ENCODE measurements at places on chromosomes 13 and 19.

GRCh38 chr13:72071713-72072112 lies 204.7 kb upstream of the DACH1 start:
- no peak for DNase-seq

DNA sequence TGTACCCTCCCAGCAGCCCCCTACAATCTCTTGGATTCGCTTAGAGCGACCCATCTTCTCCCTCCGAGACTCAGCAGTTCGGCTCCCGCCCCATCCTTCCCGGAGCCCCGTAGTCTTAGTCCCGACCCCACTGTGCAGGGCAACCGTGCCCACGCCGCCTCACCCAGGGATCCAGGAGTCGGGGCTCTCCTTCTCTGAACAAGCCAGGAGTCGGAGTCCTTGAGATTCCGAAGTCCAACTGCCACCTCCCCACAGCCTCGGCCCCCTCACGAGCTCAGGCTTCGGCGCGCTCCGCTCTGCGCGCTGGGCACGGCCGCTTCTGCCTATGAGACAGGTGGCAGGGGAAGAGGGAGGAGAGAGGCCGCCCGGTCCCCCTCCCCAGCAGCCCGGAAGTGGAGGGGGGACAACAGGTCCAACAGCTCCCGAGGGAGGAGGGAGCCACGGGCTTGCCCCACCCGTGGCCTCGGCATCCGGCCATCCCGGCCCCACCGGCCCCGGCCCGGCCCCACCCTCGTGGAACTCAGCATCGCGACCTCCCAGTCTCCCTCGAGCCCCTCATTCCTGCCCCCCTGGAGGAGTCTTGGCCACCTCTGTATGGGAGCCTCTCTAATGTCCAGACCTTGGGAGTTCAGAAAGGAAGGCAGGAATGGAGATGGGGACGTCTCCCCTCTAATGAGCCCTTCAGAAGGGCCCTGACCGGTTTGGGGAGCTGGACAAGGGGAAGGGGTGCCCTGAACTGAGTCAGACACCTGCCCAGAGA lies at the start of gene PHLDB3:
Gene PHLDB3 (minus strand): TSS at position 321 of the 760 bp plus-strand sequence. CDS start 628 bp downstream, outside the sequence.
- DNase-seq: peak; percentile 63

- DNase-seq: no peak
These were observed 628.2 kb upstream of the SLITRK5 start for GRCh38 chr13:87042946-87043345.

DNA sequence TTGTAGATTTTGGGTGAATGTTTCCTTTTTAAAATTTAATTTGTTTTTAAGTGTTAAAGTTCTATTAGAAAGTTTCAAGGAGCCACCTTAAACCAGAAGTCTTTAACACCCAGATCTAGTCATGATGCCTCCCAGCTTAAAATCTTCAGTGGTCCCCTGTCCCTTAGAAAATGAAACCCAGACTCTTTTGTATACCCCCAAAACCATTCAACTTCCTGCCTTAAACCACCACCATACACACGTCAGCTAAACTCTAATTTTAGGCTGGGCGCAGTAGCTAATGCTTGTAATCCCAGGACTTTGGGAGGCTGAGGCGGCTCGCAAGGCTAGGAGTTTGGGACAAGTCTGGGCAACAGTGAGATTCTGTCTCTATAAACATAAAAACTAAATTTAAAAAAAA lies 37.9 kb downstream of the N4BP2L1 start:
- peak; percentile 36 for DNase-seq

DNA sequence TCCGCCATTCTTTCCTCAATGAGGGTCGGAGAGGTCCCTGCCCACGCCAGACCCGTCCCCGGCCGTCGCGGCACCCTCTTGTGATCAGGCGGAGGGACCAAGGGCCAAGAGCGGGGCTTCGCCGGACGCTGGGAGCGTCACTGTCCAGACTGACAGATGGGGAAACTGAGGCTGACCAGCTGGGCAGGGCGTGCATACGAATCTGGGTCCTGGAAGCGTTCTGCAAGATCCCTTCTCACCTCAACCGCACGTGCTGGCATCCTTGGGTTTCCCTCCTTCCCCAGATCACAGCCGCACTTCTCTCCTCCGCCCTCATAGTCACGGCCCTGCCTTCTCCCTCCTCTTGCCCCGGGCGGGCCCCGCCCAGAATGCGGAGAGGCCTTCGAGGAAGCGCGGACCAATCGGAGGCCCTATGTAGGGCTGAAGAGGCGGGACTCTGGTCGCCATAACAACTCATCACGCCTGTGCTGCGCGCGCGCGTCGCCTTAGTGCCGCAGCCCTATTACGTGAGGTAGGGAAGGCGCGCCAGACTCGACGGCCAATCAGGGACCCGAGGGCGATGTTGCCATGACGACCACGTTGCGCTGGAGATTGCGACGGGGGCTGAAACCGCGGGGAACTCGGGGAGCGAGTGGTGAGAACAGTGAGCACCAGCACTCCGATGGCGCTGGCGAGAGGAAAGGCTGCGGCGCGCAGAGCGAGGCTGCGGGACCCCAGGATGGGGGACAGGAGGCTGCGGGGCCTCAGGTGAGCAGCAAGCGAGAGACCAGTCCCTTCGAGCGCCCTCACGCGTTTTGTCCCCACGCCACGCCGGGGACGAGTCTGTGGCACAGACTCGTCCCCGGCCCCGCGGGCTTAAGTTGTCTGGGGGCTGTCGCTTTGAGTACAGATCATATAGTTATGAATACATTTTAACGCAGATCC lies 5.7 kb downstream of the RNF225 start:
- peak; percentile 100 for DNase-seq

- no peak for DNase-seq
These were observed 191.7 kb upstream of the SERP2 start for GRCh38 chr13:44181931-44182330.

GRCh38 chr13:49395878-49396380 lies 47.9 kb downstream of the CAB39L start:
- DNase-seq: no peak

DNA sequence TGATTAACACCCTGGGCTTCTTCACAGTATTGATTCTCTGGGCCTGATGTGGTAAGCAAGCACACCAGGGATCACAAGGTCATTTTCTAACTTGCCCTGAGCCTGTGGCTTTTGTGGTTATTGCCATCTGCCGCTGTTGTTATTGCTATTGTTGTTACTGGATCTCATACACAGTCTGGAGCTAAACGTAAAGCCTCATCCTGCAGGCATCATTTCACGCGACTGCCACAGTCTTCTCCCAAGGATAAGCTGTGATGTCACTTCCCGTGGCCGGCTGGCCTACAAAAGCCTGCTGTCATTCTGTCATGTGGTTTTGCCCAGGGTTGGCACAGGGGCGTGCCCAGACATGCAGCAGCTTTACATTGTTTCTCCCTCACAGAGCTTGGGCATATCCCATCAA lies 154.0 kb upstream of the GPR12 start:
- peak; percentile 4 for DNase-seq

- DNase-seq: no peak
These were observed 526.0 kb upstream of the SPRY2 start for GRCh38 chr13:80866921-80867320.

GRCh38 chr13:110518226-110518525 lies 43.3 kb downstream of the RAB20 start:
- DNase-seq: no peak
